ENCODE measurements at places on chromosomes 5 and 9.

- no peak for DNase-seq
Observed at GRCh38 chr9:101270302-101270701, 114.5 kb downstream of the BAAT start.

GRCh38 chr5:4716781-4717180, 423.3 kb upstream of the ADAMTS16 start:
- no peak for DNase-seq

DNA sequence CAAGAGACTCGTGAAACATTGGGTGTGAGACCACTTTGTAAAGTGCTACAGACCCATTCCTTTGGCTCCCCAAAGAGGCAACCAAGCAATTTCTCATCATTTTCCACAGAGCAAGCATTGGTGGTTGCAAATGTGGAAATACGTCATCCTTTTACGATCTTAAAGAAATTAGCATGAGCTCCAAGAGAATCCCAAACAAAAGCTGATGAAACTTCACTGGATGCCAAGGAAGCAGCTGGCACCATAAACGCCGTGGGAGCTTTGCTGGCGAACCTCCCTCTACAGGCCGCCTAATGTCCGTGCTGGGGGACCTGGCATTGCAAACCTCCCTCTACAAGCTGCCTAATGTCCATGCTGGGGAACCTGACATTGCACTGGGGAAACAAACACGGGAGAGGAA, 432.4 kb downstream of the ACTL7B start:
- DNase-seq = no peak

DNA sequence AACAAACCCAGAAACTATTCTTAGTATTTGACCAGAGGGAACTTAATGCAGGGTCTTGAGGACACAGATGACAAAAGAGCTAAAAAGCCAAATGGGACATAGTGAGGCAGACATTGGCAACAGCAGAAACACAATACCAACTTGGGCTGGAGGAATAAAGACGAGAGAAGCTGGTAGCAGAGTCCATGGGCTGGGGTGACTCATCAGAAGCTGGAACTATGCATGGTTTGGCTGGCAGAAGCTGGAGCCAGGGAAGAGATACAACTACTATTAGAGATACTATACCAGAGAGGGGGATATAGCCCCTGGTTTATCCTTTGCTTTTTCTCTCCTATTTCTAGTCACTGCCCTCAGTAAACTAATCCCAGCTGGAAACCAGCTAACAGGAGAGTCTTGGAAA, 29.2 kb upstream of the DPYSL3 start:
- DNase-seq = no peak

GRCh38 chr5:106321242-106321641, 1349.5 kb downstream of the EFNA5 start:
- no peak for DNase-seq

DNA sequence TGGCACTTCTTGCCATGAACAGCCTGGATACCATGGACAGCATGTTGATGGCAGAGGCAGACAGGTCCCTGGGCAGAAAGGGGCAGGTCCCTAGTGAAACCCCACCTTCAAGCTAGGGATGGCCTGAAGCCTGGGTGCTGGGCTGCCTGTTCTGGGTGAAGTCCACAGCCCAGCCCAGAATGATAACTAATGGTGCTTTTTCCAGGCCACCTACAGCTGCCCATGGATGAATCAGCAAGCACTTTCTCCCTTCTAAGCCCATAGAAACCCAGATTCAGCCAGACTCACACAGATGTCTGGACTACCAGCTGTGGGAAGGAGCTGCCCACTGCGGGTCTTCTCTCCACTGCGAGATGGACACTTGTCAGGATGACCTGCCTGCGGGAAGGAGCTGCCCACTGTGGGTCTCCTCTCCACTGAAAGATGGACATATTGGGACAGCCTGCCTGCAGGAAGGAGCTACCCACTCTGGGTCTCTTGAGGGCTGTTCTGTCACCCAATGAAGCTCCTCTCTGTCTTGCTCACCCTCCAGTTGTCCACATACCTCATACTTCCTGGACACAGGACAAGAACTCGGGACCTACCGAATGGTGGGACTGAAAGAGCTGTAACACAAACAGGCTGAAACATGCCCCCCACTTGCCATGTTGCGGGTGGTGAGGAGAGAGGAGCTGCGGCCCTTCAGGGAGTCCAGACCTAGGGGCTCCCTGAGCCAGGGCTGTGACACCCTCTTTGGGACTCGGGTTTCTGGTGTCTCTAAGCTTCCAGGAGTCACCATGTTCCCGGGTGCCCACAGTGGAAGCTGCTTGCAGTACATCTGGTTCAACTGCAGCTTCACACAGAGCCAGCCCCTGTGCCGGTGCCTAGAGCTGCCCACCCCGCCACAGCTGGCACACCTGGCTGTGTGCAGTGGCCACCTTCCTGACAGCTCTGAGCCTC, 60.7 kb upstream of the SYNPO start:
- DNase-seq = no peak

DNA sequence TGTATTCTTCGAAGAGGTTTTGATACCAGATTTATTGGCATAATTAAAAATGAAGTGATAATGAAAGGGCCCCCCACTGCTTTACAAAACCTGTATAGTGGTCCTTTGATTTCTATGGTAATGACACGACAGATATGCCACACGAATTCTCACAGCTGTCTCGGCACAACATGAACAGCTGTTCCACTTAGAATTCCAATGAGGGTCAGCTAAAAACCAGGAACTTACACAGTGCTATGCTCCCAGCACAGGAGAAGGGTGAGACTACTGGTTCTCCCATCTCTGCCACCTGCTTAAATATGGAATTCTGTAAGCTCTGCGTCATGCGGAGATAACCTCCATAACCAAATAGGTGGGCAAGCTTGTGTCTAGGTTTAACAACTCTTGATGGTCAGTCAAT, 183.0 kb upstream of the EFNA5 start:
- no peak for DNase-seq

DNA sequence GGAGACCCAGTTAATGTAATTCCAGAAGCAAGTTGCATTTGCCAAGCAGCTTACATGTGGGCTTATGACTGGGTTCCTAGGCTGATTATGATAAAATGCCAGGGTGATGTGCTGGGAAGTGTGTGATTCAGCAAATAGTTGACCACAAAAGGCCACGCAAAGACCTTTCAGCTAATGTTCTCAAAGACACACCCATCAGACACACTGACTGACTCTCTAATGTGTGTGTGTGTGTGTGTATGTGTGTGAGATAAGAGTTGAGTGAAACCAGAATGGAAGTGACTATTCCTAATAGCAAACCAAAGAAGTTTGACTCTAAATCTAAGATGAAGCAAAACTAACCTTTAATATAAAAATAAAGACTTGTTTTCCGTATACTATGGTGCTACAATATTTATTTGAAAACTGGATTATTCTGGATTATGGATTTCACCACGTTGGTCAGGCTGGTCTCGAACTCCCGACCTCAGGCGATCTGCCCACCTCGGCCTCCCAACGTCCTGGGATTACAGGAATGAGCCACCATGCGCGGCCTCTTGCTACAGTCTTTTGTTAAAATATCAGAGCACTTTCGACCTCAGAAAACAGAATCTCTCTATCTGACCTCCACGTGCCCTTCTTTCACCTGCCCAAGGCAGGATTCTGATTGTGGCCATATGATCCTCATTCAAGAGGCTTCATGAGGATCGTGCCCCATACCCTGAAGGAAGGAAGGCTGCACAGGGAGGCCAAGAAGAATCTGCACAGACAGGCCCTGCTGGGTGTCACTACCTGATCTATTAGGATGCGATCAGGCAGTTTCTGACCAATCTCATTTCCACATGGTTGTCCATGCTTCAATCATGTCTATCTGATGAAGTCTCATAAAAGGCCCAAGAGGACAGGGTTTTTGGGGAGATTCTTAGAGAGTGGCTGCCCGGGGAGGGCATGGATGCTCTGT, 75.6 kb downstream of the USP20 start:
- DNase-seq = no peak

DNA sequence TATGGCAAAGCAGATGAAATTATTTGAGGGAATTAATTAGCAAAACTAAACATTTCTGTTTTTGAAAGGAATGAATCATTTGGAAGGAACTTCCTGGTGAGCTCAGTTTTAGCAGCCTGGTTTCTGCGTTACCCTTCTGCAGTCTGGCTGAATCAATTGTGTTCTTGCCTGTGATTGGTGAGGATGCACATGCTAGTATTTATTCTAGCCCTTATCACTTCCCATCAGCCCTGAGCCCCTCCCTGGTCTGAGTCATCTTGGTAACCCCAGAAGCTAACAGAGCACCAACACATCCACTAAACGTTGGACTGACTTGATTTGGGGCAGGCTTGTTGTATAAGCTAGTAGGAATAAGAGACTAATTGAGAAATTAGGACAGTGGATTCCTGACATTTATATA, 6.6 kb downstream of the TJP2 start:
- DNase-seq = no peak

GRCh38 chr5:11305245-11305644, 544.2 kb upstream of the DAP start:
- no peak for DNase-seq

DNA sequence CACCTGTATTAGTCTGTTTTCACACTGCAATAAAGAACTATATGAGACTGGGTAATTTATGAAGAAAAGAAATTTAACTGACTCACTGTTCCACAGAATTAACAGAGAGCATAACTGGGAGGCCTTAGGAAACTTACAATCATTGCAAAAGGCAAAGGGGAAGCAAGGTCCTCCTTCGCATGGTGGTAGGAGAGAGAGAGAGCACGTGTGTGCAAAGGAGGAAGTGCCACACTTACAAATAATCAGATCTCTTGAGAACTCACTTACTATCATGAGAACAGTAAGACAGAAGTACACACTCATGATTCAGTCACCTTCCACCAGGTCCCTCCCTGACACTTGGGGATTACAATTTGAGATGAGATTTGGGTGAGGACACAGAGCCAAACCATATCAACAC, 258.7 kb downstream of the TRIM32 start:
- DNase-seq = no peak

DNA sequence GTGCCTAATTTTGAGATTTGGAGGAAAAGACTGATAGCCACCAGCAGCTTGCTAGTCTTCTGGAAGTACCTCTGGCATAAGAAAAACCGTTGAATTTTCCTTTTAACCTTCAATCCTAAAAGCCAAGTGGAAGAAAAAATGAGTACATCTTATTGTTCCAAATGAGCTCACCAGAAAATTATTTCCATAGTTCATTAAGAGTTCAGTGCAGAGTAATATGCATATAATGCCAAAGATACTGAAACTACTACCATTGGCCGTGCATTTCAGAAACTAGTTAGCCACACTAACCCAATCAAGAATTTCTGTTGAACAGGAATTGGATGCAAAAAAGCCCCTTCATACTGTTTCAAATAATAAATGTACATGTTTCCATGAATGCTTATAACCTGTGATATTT, 607.9 kb downstream of the KCTD16 start:
- no peak for DNase-seq

DNA sequence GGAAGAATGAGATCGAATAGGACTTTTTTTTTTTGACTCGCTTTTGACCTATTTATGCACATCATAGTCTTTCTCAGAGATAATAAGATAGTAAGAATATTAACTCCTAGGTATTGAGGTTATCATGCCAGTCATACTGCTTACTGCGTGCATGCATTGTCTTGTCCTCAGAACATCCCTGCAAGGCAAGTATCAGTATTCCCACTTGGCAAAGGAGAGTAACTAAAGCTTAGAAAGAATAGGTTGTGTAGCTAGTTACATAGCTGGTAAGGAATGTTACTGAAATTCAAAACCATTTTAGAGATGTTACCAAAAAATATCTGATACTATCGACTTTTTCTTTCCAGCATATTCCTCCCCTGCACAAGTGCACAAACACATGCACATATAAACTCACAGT, 296.1 kb upstream of the CLINT1 start:
- DNase-seq = no peak

- peak; percentile 36 for DNase-seq
Observed at GRCh38 chr5:170420806-170421412, 31.7 kb upstream of the KCNMB1 start.

- DNase-seq = no peak
Observed at GRCh38 chr5:110441035-110441434, 285.4 kb downstream of the TMEM232 start.

GRCh38 chr5:87101321-87101720, 166.4 kb upstream of the RASA1 start:
- DNase-seq = no peak

- no peak for DNase-seq
Observed at GRCh38 chr5:11383506-11384095, 520.6 kb downstream of the CTNND2 start.

- DNase-seq = no peak
Observed at GRCh38 chr9:15372455-15372854, 50.2 kb upstream of the SNAPC3 start.

DNA sequence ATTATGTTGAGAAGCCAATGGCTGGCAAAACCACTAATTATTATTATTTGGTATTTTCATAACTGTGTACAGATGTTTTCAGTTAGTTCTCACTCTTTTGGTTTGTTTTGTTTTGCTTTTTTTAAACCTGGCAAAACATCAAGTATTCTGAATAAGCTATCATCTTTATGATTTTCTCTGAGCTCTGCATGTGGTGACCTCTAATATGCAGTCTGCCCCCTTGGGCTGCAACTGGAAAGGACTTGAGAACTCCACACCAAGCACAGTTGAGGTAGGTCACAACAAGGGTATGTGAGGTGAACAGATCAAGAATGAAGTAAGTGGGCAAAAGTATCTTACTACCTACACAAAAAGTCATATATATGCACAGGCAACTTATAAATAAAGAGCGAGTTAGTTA, 202.2 kb downstream of the NFIB start:
- no peak for DNase-seq

Data from substantia nigra (tissue), 51 donors.